ENCODE measurements at places on chromosomes 2 and 18. TPM values are rescaled to one million over a fixed set of nuclear protein-coding genes. Genes with fewer than 3 reads are reported as not detected.

The SAG gene
- not detected for total RNA-seq

The KLF7 gene
- 21.4 TPM for total RNA-seq

The ANKRD53 gene
- total RNA-seq, result not detected

The NOSTRIN gene
- 2.0 TPM for total RNA-seq

The CRYBA2 gene
- total RNA-seq, result not detected

The ODC1 gene
- 149 TPM for total RNA-seq

The GAL3ST2 gene
- 0.36 TPM for total RNA-seq

The DSC2 gene
- total RNA-seq, result 1.3 TPM

The IHH gene
- 0.12 TPM for total RNA-seq

The DAW1 gene
- total RNA-seq, result 2.3 TPM

The SERPINE2 gene
- 202 TPM for total RNA-seq

The CD207 gene
- not detected for total RNA-seq

The AFF3 gene
- total RNA-seq, result 0.22 TPM

The SCN1A gene
- not detected for total RNA-seq

The FER1L5 gene
- total RNA-seq, result not detected
